H54 (cell line): ENCODE measurements at places on chromosomes 2 and 18.

GRCh38 chr2:231388725-231389346 lies 6.7 kb upstream of the B3GNT7 start:
- DNase-seq: no peak

GRCh38 chr2:223457301-223457700 lies 144.9 kb downstream of the SCG2 start:
- no peak for DNase-seq

DNA sequence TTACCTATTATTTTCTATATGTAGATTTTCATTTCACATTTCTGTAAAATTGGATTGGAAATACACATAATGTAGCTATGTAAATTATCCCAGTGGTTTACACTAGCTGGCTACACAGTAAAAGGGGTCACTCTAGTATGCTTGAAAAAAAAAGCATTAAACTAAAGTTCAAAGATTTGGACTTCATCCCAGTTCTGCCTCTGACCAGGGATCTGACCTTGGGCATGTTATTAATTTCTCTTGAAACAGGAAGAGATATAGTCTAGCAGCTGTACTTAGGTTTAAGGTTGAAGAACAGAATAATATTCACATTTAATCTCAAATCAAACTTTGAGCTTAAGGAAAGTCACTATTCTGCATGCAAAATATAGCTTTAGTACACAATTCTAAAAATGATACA lies 64.5 kb upstream of the RPE start:
- no peak for DNase-seq

- no peak for DNase-seq
Measured at GRCh38 chr2:182942756-182943155, 76.3 kb upstream of the FRZB start.

DNA sequence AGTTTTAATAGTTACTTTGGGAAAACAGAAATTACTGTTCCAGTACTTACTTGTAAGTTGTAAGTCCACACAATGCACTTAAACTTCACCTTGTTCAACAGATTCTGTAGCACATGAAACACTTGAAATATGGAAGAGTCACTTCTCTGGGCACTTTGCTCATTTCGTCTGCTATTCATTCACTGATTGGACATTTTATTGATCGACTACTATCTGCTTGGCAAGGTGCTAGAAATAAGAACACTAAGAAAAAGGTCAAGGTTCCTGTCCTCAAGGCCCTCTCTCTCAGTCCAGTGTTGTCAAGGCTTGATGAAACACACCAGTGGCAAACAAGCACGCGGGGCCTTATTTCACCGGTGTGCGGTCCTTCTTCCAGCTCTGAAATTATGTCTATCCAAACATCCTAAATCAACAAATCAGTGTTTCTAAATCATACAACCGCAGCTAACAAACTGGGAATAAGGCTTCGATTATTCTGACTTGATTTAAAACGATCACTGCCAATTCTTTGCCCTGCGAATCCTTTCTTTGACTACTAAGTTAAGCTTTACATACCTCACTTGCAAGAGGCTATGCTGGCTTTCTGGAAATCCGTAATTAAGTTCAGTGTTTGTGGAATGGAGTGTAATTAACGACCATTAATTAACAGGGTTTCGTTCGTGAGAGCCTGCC lies 780 bp upstream of the ITGAV start:
- DNase-seq: no peak

DNA sequence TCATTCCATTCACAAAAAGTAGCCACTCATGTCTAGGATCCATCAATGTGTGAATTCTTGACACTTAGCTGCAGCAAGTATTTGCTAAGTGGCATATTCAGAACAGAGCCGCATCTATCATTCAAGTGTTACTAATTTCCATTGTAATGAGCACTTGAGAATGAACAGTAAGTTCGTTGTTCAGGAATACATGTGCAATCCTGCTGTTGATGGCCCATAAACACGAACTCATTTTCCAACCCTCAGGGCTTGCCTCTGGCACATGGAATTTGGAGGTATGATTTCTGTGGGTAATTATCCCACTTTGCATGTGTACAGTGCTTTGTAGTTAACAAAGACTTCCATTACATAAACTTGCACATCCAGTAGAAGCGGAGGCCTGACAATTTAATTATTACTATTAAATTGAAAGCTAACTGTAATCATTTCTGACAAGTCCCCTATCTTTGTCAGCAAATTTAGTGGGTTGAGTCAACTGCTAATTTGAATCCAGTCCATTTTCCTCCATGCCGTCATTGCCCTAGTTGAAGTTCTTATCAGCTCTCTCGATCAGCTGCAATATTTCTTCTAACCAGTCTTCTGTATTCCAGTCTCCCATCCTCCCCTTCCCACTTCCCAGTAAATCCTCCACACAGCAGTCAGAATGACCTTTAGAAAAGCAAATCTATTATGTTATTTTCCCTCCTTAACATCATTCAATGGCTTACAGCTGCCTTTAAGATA lies 116.0 kb upstream of the AQP4 start:
- DNase-seq: no peak

DNA sequence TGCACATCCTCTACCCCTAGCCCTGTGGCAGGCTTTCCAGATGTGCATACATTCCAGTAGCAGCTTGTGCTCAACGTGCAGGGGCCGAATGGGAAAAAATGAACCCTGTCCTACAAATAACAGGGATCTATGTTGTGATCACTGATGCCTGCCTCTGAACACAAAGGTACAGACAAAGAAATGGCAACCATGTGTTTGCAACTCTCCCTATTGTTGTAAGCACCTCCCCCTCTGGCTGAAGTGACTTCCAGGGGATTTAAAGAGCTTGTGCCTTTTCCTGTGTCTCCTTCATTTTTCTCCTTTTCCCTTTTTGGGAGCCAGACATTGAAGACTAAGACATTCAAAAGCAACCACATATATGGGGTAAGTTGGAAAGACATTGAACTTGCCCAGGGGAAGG lies 21.6 kb downstream of the ARHGAP25 start:
- DNase-seq: no peak

- peak; percentile 22 for DNase-seq
Measured at GRCh38 chr2:100011272-100011731, 131.1 kb downstream of the AFF3 start.

DNA sequence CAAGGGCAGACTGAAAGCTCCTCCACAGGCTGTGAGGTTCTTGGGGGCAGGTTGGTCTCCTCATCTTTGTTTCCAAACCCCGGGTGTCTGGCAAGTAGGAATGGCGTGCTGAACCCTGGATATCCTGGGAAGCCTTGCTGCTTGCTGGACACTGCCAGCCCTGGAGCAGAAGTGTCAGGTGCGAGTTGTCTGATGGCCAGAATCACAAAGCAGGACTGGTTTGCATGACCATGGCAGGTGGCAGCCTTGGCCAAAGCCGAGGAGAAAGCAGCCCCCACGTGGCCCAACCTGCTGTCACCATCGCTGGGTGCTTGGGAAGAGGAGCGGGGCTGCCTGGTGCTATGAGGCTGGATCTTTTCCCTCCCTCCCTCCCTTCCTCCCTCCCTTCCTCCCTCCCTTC lies 309.5 kb upstream of the HS6ST1 start:
- DNase-seq: no peak

DNA sequence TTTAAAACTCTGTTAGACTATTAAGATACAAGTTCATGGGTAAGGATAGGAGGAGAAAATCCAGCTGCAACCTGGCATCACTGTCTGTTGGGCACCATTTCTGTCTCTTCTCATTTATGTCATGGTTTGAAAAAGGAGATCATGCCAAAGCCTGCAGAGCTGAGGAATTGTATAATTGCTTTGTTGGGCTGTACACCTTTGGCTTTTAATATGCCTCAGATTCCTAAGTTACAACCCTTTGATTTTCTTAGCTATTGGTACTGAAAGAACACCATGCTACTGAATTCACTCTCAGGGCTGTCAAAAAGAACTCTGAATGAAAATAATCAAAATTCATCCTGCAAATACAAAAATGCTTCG lies 174.3 kb downstream of the ACKR3 start:
- DNase-seq: no peak

- no peak for DNase-seq
Measured at GRCh38 chr18:51569153-51569552, 371.7 kb upstream of the MEX3C start.

DNA sequence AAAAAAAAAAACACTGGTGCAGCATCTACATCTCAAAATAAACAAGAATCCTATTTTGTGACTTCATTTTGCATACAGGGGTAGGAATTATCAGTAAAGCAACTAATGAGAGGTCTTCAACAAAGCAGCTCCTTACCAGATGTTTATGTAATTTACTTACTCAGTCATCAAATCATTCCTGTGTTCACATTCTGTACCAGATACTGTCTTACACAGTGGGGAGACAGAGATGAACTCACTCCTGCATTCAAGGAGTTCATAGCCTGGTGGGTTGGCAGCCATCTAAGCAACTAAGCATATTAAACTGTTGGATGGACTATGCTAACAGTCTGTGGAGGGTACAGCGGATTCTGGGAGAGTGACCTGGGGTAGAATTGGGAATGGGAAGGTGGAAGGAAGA lies 169.0 kb downstream of the OSR1 start:
- no peak for DNase-seq

DNA sequence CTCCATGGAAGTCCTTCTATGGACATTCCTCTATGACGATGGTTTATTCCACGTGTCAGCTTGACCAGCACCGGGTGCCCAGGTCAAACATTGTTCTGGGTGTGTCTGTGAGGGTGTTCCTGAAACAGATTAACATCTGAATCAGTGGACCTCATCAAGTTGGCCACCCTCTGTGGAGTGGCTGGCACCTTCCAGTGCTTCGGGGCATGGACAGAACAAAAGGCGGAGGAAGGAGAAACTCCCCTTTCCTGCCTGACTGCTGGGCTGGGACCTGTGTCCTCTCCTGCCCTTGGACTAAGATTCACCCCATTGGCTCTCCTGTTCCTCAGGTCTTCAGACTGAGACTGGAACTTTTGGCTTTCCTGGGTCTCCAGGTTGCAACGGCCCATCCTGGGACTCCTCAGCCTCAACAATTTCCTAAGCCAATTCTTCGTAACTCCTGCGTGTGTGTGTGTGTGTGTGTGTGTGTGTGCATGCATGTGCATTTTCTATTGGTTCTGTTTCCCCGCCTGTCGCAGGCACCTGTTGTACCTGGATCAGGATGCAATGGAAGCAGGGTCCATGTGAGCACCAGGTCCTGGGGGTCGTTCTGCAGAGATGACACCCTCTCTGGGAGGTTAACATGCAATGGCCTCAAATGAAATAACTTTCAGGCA lies 357.2 kb upstream of the SALL3 start:
- DNase-seq: no peak

- DNase-seq: no peak
Measured at GRCh38 chr2:68837164-68837860, 33.9 kb downstream of the BMP10 start.

DNA sequence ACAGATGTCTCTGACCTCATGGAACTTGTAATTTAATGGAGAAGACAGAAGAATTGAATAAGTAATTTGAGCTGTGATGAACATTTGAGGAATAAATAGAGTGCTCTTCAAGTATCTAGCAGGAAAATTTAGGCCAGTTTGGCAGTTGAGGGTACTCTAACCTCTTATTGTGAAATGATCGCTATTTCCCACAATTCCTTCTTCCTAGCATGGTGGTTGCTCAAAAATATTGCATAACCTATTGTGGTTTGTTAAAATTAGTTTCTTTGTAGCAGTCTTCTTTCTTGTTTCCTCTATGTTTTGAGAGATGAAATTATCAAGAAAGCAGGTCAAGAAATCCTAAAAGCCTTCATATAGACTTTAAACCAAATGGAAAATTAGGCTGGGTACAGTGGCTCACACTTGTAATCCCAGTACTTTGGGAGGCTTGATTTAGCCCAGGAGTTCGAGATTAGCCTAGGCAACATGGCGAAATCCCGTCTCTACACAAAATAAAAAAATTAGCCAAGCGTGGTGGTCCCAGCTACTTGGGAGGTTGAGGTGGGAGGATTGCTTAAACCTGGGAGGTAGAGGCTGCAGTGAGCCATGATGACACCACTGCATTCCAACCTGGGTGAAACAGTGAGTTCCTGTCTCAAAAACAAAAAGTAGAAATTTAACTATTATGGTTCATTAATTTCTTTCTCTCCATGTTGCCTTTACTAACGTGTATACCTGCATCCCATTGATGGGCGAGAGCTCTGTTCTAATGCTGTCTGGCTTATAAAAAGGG lies 58.7 kb downstream of the RBKS start:
- no peak for DNase-seq

DNA sequence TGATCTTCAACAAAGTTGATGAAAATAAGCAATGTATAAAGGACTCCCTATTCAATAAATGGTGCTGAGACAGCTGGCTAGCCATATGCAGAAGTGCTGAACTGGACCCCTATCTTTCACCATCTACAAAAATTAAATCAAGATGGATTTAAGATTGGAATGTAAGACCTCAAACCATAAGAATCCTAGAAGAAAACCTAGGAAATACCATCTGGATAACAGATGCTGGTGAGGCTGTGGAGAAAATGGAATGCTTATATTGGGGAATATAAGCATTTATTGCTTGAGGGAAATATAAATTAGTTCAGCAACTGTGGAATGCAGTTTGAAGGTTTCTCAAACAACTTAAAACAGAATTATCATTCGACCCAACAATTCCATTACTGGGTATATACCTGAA lies 89.6 kb downstream of the GCA start:
- no peak for DNase-seq
